Naive thymus-derived CD4-positive, alpha-beta T cell (primary cell): ENCODE measurements at places on chromosomes 7 and 10.

DNA sequence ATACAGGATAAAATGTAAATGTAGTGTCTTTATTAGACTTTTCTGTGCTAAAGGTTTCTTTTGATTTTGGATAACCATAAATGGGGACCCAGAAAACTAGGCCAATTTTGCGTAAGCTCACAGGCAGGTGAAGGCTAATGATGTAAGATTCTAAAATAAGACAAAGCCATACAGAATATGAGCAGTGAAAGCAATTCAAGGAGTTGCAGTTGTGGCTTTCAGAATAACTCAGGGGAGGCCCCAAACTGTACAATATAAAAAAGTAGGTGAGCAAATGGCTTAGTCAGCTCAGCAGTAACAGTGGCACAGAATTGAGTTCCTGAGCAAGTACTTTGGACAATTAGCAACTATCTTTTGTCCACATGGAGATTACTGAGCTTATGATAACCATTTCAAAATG lies 81.7 kb upstream of the NRP1 start:
- no peak overlapping the region for H3K27ac ChIP-seq
- no peaks in the 10 kb centered on the region for H3K27me3 ChIP-seq
- DNase-seq, result no peak
- H3K36me3 ChIP-seq, result no peaks in the 10 kb centered on the region

- H3K4me3 ChIP-seq, result no peak overlapping the region
- no peak overlapping the region for H3K27ac ChIP-seq
- no peaks in the 10 kb centered on the region for H3K36me3 ChIP-seq
- DNase-seq, result no peak
- H3K27me3 ChIP-seq, result no peaks in the 10 kb centered on the region
Observed at GRCh38 chr10:103695584-103696005, 159.8 kb downstream of the SH3PXD2A start.

GRCh38 chr7:30182814-30183213 lies 48.0 kb downstream of the MTURN start:
- no peak overlapping the region for H3K27ac ChIP-seq
- no peaks in the 10 kb centered on the region for H3K36me3 ChIP-seq
- no peak for DNase-seq
- H3K4me3 ChIP-seq, result no peak overlapping the region
- H3K4me1 ChIP-seq, result peaks cover 6% of the 10 kb centered on the region

- no peak overlapping the region for H3K27ac ChIP-seq
- peaks cover 15% of the 10 kb centered on the region for H3K4me1 ChIP-seq
- no peak for DNase-seq
Observed at GRCh38 chr7:27200761-27201579, 1.1 kb upstream of the HOXA13 start.

GRCh38 chr7:55521917-55522902 lies 50.1 kb downstream of the VOPP1 start:
- DNase-seq, result no peak
- no peaks in the 10 kb centered on the region for H3K27me3 ChIP-seq
- H3K4me3 ChIP-seq, result no peak overlapping the region
- no peak overlapping the region for H3K27ac ChIP-seq

DNA sequence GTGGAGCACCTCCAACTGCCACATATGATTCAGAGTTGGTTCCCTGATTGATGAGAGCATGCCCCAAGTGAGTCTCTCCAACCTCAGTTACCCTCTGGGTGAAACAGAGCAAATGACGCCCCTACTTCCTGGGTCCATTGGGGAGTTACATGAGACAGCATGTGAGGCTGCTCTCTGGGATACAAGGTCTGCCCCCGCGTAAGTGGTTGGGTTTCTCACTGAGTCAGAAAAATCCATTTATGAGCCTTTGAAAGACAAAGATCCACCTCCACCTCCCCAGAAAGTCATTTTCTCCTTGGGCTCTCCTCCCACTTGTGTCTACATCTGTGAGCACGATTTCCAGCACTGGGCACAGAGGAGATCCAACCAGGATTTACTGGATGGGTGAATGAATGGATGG lies 70.7 kb upstream of the DNAAF5 start:
- DNase-seq, result no peak
- H3K27me3 ChIP-seq, result no peaks in the 10 kb centered on the region
- no peak overlapping the region for H3K4me3 ChIP-seq
- H3K27ac ChIP-seq, result no peak overlapping the region

- H3K36me3 ChIP-seq, result no peaks in the 10 kb centered on the region
- H3K27me3 ChIP-seq, result no peaks in the 10 kb centered on the region
- DNase-seq, result no peak
- no peak overlapping the region for H3K4me3 ChIP-seq
- no peak overlapping the region for H3K27ac ChIP-seq
- H3K4me1 ChIP-seq, result no peaks in the 10 kb centered on the region
Observed at GRCh38 chr7:14228341-14228740, 238.9 kb upstream of the ETV1 start.

- H3K27ac ChIP-seq, result no peak overlapping the region
- H3K4me3 ChIP-seq, result no peak overlapping the region
- no peaks in the 10 kb centered on the region for H3K27me3 ChIP-seq
- no peaks in the 10 kb centered on the region for H3K4me1 ChIP-seq
- peaks cover 68% of the 10 kb centered on the region for H3K36me3 ChIP-seq
Observed at GRCh38 chr10:70856454-70856853, 31.9 kb downstream of the PCBD1 start.

- no peaks in the 10 kb centered on the region for H3K36me3 ChIP-seq
- H3K4me1 ChIP-seq, result no peaks in the 10 kb centered on the region
- no peak overlapping the region for H3K4me3 ChIP-seq
- no peak overlapping the region for H3K27ac ChIP-seq
Observed at GRCh38 chr7:117281562-117281961, 41.3 kb downstream of the WNT2 start.

GRCh38 chr10:129523723-129524316 lies 56.8 kb downstream of the MGMT start:
- no peaks in the 10 kb centered on the region for H3K4me1 ChIP-seq
- no peak overlapping the region for H3K27ac ChIP-seq
- no peaks in the 10 kb centered on the region for H3K36me3 ChIP-seq
- H3K4me3 ChIP-seq, result no peak overlapping the region
- no peak for DNase-seq

- peaks cover 5% of the 10 kb centered on the region for H3K36me3 ChIP-seq
- DNase-seq, result no peak
- H3K4me1 ChIP-seq, result peaks cover 11% of the 10 kb centered on the region
Observed at GRCh38 chr7:114979388-114979787, 57.5 kb downstream of the MDFIC start.

DNA sequence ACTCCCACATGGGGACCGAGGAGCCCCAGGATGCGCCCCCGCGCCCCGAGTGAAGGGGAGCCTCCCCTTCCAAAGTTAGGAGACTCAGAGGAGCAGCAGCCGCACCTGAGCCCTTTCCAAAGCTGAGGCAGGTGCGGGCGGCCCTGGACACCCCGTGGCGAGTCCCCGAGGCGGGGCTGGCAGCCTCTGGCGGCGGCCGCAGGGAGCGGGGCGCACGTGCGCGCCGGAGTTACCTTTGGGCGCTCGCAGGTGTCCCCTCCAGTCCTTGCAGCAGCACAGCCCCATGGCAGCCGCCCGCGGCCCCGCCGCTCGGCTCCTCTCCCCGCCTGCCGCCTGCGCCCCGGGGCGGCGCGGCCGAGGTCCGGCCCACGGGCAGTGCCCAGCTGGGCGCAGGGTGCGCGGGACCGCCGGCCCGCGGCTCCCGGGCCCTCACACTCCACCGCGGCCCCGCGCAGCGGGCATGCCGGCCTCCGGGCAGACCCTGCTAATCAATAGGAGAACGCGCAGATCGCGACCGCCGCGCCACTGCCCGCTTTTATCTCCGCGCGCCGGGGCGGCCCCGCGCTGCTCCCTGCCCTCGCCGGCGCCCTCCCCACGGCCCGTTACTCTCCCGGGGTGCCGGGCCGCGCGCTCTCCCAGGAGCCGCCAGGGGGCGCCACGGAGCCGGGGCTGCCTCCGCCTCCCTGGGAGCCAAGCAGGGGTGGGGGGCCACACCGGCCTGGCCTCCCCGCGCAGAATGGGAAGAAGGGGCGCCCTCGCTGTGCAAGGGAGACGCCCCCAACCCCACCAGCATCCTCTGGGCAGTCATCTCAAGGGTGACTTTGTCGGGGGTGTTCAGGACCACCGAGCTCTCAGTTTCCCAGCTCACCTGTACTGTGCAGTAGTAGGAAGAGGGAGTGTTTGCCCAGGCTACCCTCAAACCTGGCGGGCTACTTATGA lies 80.8 kb downstream of the ARHGAP22 start:
- H3K36me3 ChIP-seq, result no peaks in the 10 kb centered on the region
- no peak overlapping the region for H3K27ac ChIP-seq
- H3K4me3 ChIP-seq, result no peak overlapping the region
- peak; percentile 20 for DNase-seq
- peaks cover 4% of the 10 kb centered on the region for H3K27me3 ChIP-seq
- no peaks in the 10 kb centered on the region for H3K4me1 ChIP-seq

DNA sequence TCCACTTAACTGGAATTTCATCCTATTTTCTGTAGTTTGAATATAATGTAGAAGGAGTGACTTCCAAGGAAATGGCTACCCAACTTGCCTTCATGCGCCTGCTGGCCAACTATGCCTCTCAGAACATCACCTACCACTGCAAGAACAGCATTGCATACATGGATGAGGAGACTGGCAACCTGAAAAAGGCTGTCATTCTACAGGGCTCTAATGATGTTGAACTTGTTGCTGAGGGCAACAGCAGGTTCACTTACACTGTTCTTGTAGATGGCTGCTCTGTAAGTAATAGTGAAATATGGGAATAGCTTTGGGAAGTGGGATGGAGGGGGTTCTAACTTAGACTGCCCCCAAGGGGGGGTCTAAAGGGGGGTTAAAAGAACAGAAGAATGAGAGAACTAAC lies 34.5 kb downstream of the COL1A2 start:
- DNase-seq, result no peak
- H3K4me3 ChIP-seq, result no peak overlapping the region
- H3K36me3 ChIP-seq, result no peaks in the 10 kb centered on the region
- no peaks in the 10 kb centered on the region for H3K4me1 ChIP-seq

GRCh38 chr7:39088730-39089593 lies 111.3 kb downstream of the POU6F2 start:
- no peaks in the 10 kb centered on the region for H3K4me1 ChIP-seq
- H3K4me3 ChIP-seq, result no peak overlapping the region
- H3K36me3 ChIP-seq, result no peaks in the 10 kb centered on the region
- H3K27me3 ChIP-seq, result no peaks in the 10 kb centered on the region

GRCh38 chr7:66654275-66655112 lies 25.8 kb downstream of the KCTD7 start:
- H3K36me3 ChIP-seq, result no peaks in the 10 kb centered on the region
- no peaks in the 10 kb centered on the region for H3K27me3 ChIP-seq
- H3K27ac ChIP-seq, result peak overlapping the region; percentile 99

DNA sequence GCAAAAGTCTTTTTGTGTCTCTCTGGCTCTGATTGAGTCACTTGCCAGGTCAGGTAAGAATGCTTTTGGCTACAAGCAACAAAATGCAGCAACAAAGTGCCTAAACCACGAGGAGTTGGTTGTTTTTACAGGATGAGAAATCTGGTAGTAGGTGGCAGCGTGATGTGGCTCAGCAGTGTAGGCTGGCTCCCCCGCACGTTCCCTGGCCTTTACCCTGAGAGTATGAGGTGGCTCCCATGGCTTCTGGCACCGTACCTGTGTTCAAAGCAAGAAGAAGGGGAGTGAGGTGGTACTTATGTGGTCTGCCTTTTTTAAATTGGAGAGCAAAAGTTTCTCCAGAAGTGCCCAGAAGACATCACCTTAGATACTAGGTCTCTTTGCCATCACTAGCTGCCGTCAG lies 11.7 kb downstream of the PRKRIP1 start:
- no peak for DNase-seq
- peaks cover 83% of the 10 kb centered on the region for H3K36me3 ChIP-seq
- no peaks in the 10 kb centered on the region for H3K27me3 ChIP-seq

DNA sequence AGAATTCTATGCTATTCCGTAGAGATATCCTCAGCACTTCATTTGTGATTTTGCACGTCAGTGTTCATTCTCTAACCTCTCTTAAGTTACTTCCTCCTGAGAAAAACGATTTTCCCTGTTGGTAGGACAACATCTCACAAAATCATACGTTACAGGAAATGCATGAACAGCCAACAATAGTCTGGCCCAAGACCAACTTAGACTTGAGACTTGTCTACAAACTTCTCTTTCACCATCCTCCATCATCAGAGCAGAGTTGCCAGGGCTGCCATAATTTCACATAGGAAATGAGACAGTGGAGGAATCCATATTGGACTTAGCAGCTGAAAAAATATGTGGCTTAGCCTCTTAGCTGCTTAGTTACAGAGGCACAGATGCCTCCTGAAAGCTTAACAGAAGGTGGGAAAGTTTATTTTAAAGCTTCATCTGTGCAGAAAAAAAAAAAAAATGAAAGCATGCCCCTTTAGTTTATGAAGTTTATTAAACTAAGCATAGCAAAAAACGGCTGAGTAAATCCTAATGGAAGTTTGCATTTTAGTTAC lies 222.5 kb upstream of the CACNA2D1 start:
- no peaks in the 10 kb centered on the region for H3K27me3 ChIP-seq
- no peaks in the 10 kb centered on the region for H3K36me3 ChIP-seq
- H3K4me3 ChIP-seq, result no peak overlapping the region

- H3K4me1 ChIP-seq, result no peaks in the 10 kb centered on the region
- no peaks in the 10 kb centered on the region for H3K36me3 ChIP-seq
- no peak for DNase-seq
- no peak overlapping the region for H3K4me3 ChIP-seq
- H3K27me3 ChIP-seq, result no peaks in the 10 kb centered on the region
- no peak overlapping the region for H3K27ac ChIP-seq
Observed at GRCh38 chr7:92612501-92612900, 22.3 kb upstream of the FAM133B start.

DNA sequence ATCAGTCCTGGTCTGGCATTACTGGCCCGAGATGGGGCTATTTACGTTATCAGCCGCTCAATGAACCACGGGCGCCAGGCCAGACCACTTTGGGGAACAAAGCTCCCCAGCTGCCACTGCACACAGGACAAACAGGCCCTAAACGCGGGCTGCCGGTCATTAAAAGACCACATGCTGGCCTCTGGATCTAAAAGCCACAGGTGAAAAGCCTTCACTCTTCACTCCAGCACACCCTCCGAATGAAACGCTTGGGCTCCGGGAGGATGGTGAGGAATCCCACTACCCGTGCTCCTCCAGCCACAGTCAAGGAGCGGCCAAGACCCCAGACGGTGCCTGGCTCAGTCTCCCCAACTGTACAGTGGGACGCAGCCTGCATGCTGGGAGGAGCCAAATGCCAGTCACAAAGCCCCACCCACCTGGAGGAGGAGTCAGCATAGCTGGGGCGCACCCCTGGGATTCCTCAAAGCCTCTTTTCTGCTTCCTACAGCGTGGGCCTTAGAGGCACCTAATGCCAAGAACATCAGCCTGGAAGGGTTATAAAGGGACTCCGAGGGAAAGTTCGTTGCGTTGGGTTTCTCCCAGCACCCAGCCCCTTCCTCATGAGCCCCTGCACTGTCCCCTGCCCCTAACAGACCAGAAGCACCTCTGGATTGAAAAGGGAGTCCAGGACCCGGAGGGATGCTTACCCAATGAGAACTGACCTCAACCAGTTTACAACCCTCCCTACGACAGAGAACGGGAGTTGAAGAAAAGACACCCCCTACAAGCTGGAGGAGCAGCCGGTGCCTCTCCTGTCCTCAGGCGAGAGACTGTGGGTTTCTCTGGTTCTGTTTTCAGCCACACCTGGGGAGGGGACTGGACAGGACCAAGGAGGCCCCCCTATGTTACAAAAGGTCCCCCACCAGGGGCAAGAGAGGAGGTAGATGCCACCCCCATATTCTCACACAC lies 4.7 kb downstream of the PDGFA start:
- no peaks in the 10 kb centered on the region for H3K27me3 ChIP-seq
- H3K36me3 ChIP-seq, result no peaks in the 10 kb centered on the region
- H3K27ac ChIP-seq, result no peak overlapping the region
- H3K4me3 ChIP-seq, result no peak overlapping the region
- no peak for DNase-seq

GRCh38 chr7:74032191-74032490 lies 4.2 kb downstream of the ELN start:
- no peak overlapping the region for H3K27ac ChIP-seq
- no peak for DNase-seq
- H3K36me3 ChIP-seq, result no peaks in the 10 kb centered on the region
- no peaks in the 10 kb centered on the region for H3K27me3 ChIP-seq
- H3K4me1 ChIP-seq, result no peaks in the 10 kb centered on the region
